Fibroblast of skin of right biceps (primary cell): ENCODE measurements at places on chromosomes 7 and 10.

DNA sequence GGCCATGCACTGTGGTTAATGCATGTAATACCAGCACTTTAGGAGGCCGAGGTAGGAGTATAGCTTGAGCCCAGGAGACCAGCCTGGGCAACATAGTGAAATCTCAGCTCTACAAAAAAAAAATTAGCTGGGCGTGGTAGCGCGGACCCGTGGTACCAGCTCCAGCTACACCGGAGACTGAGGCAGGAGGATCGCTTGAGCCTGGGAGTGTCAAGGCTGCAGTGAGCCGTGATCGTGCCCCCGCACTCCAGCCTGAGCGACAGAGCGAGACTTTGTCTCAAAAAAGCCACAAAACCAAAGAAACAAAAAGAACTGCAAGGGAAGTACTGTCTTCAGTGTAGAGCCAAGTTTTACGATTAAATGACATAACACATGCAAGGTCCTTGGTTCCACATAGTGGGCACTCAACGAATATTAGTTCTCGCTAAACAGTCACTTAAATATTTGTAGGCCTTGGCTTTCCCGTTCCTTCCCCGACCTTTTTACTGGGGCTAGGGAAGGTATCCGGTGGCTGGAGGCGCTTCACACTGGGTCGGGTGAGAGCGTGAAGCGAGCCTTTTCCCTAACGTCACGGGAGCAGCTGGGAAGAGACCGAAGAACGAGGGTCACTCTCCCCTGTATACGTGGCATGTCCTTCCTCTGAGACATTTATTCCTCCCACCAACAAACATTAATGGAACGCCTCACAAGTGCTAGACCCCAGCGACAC is 993 bp upstream of the SND1 start:
- DNase-seq: no peak

- DNase-seq: no peak
Measured at GRCh38 chr10:17655567-17656146, 11.7 kb downstream of the STAM start.

DNA sequence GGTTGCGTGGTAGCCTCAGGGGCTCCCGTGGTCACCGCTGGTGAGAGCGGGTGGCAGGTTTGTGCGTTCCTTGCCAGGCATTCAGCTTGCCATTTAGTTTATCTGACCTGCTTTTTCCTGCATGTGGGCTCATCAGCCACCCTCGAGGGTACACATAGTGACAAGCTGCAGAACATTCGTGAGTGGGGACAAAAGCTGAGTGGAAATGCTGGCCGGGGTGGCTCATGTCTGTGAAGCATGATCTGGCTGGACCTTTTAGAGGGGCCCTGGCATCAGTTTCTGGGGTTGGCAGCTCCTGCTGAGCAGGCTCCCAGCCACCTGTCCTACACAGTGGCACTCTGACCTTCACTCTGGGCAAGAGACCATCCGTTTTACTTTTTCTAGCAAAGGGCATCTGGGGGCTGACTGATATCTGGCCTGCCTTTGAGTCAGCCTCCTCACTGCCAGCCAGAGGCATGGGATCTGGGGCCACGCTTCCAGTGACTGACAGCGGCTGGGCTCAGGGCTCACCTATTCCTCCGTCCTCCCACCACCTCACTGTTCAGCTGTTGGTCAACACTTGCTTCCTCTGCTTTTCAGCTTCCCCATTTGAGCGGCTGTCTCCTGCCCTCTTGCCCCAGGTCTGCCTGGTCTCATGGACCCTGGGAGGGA is 75.0 kb downstream of the LANCL2 start:
- no peak for DNase-seq

DNA sequence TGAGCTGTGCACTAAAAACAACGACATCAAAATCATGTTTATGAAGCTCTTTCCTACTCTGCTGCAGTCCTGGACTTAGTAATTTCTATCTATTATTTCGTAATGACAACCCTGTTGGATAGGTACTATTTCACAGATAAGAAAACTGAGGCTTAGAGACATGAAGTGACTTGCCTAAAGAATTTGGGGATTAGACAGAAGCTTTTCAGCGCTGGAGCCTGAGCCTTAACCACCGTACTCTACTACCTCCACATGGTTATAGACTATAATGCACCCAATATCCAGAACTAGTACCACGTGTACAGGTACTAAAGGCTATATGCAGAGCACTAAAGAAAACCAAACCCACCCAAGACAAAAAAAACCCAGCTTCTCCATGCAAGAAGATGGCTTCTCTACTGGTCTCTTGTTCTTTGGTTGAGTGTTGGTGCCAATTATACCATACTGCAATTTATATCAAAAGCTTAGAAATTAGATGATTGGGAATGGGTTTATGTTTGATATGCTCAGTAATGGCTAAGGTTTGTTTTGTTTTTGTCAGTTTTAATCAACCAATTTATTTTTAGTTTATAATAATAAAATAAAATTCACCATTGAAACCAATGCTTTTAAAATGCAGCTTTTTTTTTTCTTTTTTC is 6.5 kb upstream of the SNX10 start:
- no peak for DNase-seq

DNA sequence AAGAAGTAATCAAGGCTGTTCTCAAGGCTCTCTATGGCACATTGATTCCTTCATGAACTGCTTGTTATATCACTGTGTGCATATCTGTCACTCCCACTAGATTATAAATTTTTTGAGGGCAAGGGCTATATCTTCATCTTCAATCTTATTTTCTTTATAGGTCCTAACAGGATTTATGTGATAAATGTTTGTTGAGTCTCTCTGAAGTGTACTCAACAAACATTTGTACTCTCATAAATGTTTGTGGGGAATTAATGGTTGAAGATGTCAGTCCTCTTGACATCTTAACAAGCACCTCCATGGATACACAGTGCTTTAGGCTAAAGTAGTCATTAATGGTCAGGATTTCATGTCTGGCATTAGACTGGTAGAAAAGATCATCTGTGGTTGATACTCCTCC is 143.2 kb downstream of the RNLS start:
- DNase-seq: no peak

GRCh38 chr7:70577078-70577477 is 554.9 kb upstream of the GALNT17 start:
- no peak for DNase-seq
